HepG2 (cell line): ENCODE measurements at places on chromosomes 4 and X. TPM values are rescaled to one million over a fixed set of nuclear protein-coding genes. Genes with fewer than 3 reads are reported as not detected.

- DNase-seq = no peak
- H3K36me3 ChIP-seq = no peaks in the 10 kb centered on the region
- H3K27ac ChIP-seq = no peak overlapping the region
- H3K4me1 ChIP-seq = no peaks in the 10 kb centered on the region
These were observed 224.7 kb upstream of the PPP1R2C start for GRCh38 chrX:43002526-43003203.

VSIG1 gene
- total RNA-seq = not detected in 2 replicates

PDGFRA gene
- 0.04 TPM in 1 of 2 replicates, not detected in the other for total RNA-seq

DNA sequence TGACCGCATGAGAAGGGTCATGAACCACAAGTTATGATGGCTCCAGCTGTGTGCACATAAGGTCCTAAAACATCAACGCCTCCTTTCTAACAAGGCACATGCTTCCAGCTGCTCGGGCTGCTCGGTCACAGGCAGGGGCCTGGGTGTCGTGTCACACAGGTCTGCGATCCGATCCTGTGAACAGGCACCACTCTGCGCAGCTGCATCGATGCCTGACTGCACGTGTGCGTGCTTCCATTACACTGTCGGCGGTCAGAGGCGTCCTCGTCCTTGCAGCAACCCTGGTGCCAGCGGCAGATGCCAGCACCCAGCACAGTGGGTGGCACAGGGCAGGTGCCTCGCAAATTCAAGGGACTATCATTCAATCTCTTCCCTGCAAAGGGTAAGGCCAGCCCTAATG, 23.9 kb downstream of the ZFYVE28 start:
- H3K27me3 ChIP-seq = peaks cover 67% of the 10 kb centered on the region
- H3K4me1 ChIP-seq = peaks cover 29% of the 10 kb centered on the region
- H3K27ac ChIP-seq = no peak overlapping the region
- H3K4me3 ChIP-seq = no peak overlapping the region

GRCh38 chrX:285076-285677, 4.0 kb downstream of the PLCXD1 start:
- no peak for DNase-seq
- no peak overlapping the region for H3K4me3 ChIP-seq
- H3K4me1 ChIP-seq = peaks cover 33% of the 10 kb centered on the region
- peaks cover 36% of the 10 kb centered on the region for H3K36me3 ChIP-seq
- no peaks in the 10 kb centered on the region for H3K27me3 ChIP-seq
- no peak overlapping the region for H3K27ac ChIP-seq

DNA sequence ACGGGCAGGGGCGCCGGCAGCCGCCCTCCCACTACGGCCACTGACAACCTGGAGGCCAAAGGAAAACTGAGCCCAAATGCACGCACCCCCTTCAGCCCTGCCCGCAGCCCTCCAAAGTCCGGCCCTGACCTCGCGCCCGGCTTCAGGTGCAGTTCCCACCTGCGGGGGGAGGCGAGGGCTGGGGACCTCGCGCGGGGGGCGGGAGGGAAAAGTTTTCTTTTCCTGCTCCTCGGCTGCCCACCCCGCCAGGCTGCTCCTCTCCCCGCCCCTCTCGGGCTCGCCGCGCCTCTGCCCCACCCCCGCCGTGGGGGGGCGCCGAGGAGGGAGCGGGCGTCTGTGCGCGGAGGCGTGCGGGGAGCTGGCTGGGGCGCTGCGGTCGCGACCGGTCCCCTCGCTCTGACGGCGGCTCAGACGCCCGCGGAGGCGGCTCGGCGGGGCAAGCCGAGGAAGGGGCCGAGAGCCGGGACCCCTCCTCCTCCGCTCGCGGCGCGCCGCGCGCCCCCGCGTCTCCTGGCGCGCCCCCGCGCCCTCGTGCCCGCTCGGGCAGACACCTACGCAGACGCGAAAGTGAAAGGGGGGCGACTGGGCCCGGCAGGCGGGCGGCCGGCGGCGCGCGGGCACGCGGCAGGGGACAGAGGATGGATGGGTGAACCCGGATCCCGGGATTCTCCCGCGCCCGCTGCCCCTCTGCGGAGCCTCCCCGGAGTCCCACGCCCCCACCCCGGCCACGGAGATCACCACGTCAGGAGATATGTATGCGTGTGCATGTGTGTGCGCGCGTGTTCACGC, 3.1 kb upstream of the NR3C2 start:
- H3K4me1 ChIP-seq = peaks cover 23% of the 10 kb centered on the region
- no peak for DNase-seq
- H3K4me3 ChIP-seq = peak overlapping the region; percentile 69; the same call in 1 of the 2 replicates
- no peak overlapping the region for H3K27ac ChIP-seq
- H3K36me3 ChIP-seq = no peaks in the 10 kb centered on the region

PITX2 gene
- not detected in 2 replicates for total RNA-seq

PCDH19 gene
- 0.02 and 0.03 TPM in 2 replicates for total RNA-seq

GRCh38 chrX:21973321-21974010, 33.0 kb downstream of the SMS start:
- no peak for DNase-seq
- H3K4me3 ChIP-seq = no peak overlapping the region
- H3K36me3 ChIP-seq = no peaks in the 10 kb centered on the region; the same call in none of the 2 replicates
- H3K27ac ChIP-seq = no peak overlapping the region

- H3K27ac ChIP-seq = peak overlapping the region; percentile 97
- no peaks in the 10 kb centered on the region; the same call in 2 of the 3 replicates for H3K27me3 ChIP-seq
- H3K4me1 ChIP-seq = peaks cover 31% of the 10 kb centered on the region
- peak overlapping the region; percentile 92 for H3K4me3 ChIP-seq
- DNase-seq = peak; percentile 36
These were observed 626 bp upstream of the CEP135 start for GRCh38 chr4:55947912-55948725.

DNA sequence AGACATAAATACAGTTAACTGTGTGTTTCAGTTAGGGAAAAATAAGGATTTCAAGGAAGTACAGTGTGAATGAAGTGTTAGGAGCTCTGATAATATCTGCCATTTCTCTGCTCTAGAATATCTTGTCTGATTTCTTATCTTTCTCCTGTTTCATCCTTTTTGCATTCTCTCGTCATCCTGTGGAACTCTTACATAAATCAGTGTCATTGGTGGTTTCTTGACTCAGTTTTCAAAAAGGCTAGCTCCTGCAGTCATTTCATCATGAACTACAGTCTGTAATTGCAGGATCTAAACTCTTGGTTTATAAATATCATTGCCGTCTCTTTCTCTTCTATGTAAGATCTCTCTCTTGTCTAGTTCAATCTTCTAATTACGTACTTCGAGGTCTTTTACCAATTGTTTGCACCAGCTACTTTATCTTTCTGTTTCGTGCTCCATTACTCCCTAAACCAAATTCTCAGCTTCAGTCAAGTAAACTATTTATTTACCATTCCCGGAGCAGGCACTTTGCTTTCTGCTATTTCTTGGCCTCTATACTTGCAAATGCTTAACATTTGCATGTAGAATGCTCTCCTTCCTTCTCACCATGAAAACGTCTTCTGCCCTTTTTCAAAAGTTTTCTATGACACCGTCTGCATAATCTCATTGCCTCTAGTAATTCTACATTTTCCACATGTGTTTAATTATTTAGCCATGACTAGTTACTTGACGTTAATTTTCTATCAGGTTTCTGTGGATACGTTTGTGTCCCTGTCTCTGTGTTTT, 294.0 kb downstream of the TENM3 start:
- no peak overlapping the region for H3K4me3 ChIP-seq
- no peaks in the 10 kb centered on the region for H3K27me3 ChIP-seq
- no peak for DNase-seq
- no peaks in the 10 kb centered on the region for H3K36me3 ChIP-seq
- no peak overlapping the region for H3K27ac ChIP-seq
- no peaks in the 10 kb centered on the region for H3K4me1 ChIP-seq

DNA sequence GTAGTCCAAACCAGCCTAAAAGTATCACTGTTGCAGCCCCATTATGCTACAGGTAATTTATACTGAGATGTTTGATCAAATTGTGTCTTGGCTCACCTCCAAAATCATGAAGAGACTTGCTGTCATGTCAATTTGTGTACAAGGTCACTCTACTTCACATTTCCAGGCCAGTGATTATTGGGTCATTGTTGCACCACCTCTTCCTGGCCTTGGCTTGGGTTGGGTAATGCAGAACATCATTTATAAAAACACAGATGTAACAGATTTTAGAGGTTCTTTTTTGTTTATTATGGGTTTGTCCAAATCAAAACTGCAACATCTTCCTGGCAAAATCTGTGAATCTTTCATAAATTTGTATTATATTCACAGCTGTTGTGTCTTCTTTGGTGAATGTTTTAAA, 459.5 kb downstream of the ANKRD50 start:
- no peaks in the 10 kb centered on the region for H3K4me1 ChIP-seq
- no peak for DNase-seq
- no peaks in the 10 kb centered on the region for H3K36me3 ChIP-seq
- no peak overlapping the region for H3K27ac ChIP-seq
